H1 (cell line): ENCODE measurements at places on chromosomes 5 and 9. TPM values are rescaled to one million over a fixed set of nuclear protein-coding genes. Genes with fewer than 3 reads are reported as not detected.
A peak's percentile ranks its signal among the peaks of the same experiment; 100 is the strongest.

- no peak for DNase-seq
These were observed 55.2 kb upstream of the AFAP1L1 start for GRCh38 chr5:149216496-149216895.

- no peak for DNase-seq
These were observed 297.9 kb upstream of the BRINP1 start for GRCh38 chr9:119667163-119667562.

Gene IQGAP2
- total RNA-seq: 57.7 and 66.0 TPM in 2 replicates

Gene LECT2
- total RNA-seq: not detected in 2 replicates

GRCh38 chr9:76218886-76219445 is 175.3 kb downstream of the RFK start:
- no peak for DNase-seq

Gene CTSV
- total RNA-seq: 113 and 114 TPM in 2 replicates

GRCh38 chr9:127418037-127418471 is 6.1 kb upstream of the ZNF79 start:
- DNase-seq: peak; percentile 43

GRCh38 chr9:117763314-117763713 is 59.1 kb downstream of the TLR4 start:
- DNase-seq: no peak

- DNase-seq: no peak
These were observed 20.7 kb downstream of the MAPK9 start for GRCh38 chr5:180271221-180271620.

- DNase-seq: no peak
These were observed 1434.5 kb upstream of the CDH6 start for GRCh38 chr5:29758986-29759421.

GRCh38 chr5:54832858-54833257 is 152.5 kb downstream of the ESM1 start:
- no peak for DNase-seq

GRCh38 chr5:97636766-97637165 is 453.7 kb upstream of the RIOK2 start:
- no peak for DNase-seq

DNA sequence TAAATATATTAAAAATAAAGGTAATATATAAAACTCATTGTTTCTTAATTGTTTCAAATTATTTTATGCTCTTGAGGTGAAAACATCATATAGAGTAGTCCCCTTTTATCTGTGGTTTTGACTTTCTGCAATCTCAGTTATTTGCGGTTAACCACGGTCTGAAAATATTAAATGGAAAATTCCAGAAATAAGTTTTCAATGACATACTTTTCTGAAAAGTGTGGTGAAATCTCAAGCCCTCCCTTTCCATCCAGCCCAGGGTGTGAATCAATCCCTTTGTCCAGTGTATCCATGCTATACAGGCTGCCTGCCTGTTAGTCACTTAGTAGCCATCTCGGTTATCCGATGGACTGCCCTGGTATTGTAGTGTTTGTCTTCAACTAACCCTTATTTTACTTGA is 546.7 kb upstream of the DMAC1 start:
- DNase-seq: no peak

Gene AGXT2
- total RNA-seq: not detected in 2 replicates

DNA sequence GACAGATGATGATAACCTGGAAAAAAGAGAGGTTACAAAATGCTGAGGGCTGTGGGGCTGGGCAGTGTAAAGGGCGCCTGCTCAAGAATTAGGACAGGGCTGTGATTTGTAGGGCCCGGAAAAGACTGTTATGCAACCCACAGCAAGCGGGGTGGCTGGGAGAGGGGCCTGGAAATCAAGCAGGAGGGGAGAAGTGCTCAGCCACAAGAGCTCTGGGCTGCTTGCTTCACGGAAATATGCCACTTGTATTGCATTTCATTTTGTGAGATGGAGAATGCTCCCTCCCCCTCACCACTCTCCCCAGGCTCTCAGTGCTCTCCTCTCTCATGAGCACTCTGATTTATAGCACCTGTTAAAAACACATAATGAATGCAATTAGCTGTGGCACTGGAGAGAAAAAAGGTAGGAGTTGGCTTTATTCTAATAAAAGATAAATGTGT is 8.4 kb upstream of the HAND1 start:
- no peak for DNase-seq

- no peak for DNase-seq
These were observed 14.6 kb downstream of the SLC9A3 start for GRCh38 chr5:509611-510185.

- DNase-seq: no peak
These were observed 268.2 kb upstream of the RFX3 start for GRCh38 chr9:3793971-3794383.

- DNase-seq: no peak
These were observed 204.2 kb upstream of the KLF4 start for GRCh38 chr9:107693625-107694326.

Gene GABRP
- total RNA-seq: 3.7 and 3.9 TPM in 2 replicates

DNA sequence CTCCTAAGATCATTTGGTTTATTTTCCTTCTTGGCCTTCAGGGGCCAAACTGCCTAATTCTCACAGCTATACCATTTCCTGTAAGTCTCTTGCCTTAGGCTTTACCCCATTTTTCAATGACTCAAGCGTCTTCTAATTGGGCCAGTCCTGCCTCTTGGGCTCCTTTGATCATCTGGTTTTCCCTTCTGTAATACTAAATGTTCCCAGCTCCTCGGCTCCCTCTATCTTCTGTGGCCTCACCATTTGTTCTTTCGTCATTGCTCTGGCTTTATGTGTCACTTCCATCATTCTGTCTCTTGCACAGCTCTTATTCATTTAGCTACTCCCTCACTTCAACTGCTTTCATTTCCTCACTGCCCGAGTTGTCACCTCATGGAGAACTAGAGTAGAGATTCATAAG is 14.5 kb upstream of the SPINK7 start:
- no peak for DNase-seq

Gene PIP5KL1
- total RNA-seq: 12.2 and 13.4 TPM in 2 replicates

Gene RNF208
- 7.7 and 8.9 TPM in 2 replicates for total RNA-seq

GRCh38 chr5:160694896-160695295 is 157.1 kb downstream of the ATP10B start:
- no peak for DNase-seq

Gene ZDHHC11
- total RNA-seq: 16.6 and 19.8 TPM in 2 replicates

DNA sequence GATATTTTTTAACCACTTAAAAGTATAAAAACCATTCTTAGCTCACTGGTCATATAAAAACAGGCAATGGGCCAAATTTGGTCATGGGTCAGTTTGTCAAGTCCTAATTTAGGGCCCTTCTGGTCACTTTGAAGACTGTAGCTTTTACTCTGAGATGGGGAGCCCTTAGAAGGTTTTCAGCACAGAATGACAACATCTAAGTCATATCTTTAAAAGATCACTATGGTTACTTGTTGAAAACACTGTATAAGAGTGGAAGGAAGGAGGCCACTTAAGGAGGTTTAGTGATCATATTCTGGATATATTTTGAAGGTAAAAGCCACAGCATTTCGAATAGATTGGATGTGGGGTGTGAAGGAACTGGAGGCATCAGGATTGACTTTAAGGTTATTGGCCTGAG is 76.7 kb downstream of the STRBP start:
- no peak for DNase-seq

DNA sequence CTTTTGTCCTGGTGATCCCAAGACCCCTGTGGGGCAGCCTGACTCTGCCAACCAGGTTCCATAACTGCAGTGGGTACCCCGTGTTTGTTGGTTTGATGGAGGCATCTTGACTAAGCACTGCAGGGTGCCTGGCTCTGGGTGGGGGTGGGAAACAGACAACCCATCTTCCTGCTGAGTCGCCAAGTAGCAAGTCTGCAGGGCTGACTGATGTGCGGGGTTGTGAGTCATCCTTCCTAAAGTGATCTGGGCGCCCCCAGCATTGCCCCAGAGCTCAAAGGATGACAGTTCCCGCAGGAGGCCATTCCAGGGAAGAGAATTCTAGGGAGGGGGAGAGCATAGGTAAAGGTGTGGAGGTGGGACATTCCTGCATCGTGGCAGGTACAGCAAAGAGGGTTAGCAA is 23.5 kb downstream of the DAB2IP start:
- DNase-seq: no peak

Gene PCDHGB4
- total RNA-seq: 7.8 and 9.1 TPM in 2 replicates

DNA sequence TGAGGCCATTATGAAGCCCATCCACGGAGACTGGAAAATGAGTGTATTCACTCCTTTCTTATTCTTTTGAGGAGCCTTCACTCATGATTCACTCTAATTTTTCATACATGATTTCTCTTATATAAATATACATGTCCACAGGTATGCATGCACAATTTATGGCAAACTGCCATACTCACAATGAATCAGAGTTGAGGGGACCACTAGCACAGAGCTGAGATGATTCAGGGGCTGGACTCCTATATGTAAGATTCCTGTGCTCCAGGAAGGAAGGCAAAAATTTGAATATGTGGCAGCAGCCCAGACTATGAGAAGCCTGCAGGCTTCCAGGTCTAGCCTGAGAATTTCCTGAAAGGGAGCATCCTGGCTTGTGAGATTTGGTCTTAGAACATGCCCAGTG is 484.6 kb downstream of the PRELID2 start:
- DNase-seq: no peak

- no peak for DNase-seq
These were observed 32.8 kb downstream of the ZNF608 start for GRCh38 chr5:124713595-124713994.

GRCh38 chr5:94153736-94154450 is 412.5 kb upstream of the POU5F2 start:
- no peak for DNase-seq

Gene DTWD2
- total RNA-seq: 15.0 and 17.1 TPM in 2 replicates

DNA sequence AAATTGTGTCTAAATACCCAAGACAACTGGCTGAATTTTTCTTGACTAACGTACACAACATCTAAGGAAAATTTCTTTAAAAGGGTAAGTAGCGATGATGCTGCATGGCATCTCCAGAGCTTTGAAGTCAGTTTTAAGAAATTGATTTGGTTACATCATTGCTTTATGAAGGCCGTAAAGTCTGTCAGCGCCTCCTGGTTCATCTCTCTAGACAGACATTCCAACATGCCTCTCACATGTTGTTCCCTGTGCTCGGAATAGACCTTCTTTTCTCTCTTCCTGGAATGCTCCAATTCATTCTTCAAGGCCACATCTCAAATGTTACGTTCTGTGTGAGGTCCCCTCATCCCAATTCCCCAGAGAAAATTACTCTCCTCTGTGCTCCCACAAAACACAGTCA is 108.7 kb upstream of the SSBP2 start:
- DNase-seq: no peak

DNA sequence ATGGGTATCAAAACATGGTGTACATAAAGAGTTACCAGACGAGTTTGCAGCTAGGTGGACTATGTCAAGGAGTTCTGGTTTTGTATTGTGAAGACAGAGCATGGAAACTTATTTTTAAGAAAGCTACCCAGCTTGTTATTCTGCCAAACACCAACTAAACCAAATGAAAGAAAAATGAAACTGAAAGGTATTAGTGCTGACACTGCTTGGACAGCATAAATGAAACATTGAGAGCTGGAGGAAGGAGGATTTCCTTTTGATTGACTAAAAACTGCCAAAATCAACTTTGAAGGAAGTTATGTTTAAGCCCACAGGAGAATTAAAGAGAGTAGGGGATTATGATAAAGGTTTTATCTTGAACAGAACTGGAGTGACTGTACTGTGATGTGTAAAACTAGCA is 766.2 kb downstream of the PTPRD start:
- DNase-seq: no peak

DNA sequence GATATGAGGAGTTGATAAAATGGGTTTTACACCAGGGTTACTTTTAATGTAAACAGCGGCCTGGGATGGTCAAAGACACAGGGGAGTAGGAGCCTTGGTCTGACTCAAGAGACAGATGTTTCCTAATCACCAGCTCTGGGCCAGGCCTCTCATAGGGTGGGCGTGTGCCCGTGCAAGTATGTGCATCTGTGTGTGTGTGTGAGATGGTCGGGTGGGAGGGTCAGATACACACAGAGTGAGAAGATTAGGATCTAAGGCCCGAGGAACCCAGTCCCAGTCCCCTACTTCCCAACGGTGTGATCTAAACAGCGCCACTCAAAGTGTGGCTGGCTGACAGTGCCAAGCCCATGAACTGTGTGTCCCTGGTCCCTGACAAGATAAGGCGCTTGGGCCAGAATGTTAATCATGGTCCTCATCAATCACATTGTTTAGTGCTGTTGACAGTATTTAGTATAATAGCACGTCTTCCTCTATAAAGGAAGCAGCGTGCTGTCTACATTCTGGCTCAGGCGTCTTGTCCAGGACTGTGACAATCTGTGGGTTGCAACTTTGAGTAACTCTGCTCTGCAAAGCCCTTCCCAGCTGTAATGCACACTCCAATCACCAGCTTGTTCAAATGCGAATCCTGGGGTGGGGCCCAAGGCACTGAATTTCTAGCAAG is 173.7 kb downstream of the DAB2IP start:
- DNase-seq: peak; percentile 44

- no peak for DNase-seq
These were observed 714.6 kb downstream of the SEMA5A start for GRCh38 chr5:8831251-8831650.

GRCh38 chr5:163759000-163759704 is 253.7 kb downstream of the MAT2B start:
- DNase-seq: no peak

GRCh38 chr5:179823937-179824744 is 3.4 kb downstream of the SQSTM1 start:
- DNase-seq: no peak

GRCh38 chr9:111076519-111076918 is 38.2 kb upstream of the LPAR1 start:
- DNase-seq: no peak

GRCh38 chr5:169827769-169828168 is 152.5 kb downstream of the INSYN2B start:
- no peak for DNase-seq

DNA sequence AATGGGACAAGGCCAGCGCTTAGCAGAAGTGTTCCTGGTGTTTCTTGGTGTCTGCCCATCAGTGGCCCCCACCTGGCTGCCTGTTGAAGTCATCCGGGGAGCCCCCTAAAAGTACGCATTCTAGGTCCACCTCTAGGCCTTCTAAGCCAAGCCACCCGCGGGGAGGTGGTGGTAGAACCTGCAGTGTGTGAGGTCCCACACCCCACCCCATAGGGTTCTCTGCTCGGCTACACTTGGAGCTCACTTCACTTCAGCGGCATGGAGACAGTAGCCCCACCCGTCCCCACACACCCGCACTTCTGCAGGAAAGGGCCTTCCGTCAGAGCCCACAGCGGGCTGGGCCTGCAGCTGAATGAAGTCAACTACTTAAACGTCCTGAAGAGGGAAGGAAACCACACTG is 29.6 kb upstream of the FCN2 start:
- no peak for DNase-seq

Gene ADGRD2
- total RNA-seq: 1.1 and 1.4 TPM in 2 replicates

DNA sequence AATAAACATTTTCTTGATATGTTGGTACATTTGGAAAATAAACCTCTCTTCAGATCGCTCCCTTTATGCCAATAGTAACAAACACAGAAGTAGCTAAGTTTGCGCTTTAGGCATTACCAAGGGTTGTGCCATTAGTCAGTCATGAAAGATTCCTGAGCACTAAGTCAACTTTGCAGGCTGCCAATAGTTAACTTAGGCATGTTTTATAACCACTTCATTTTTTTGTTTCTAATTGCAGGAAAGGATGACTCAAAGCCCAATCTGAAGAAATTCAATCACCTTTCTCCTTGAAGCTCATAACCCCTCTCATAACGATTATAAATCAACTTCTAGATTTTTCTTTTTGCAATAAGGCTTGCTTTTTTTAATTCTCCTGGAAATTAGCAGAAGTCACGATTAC is 517.0 kb downstream of the AGTPBP1 start:
- no peak for DNase-seq
